ENCODE measurements at places on chromosomes 11 and 22.

- no peak for DNase-seq
These were observed 22.0 kb downstream of the ATG13 start for GRCh38 chr11:46639197-46639839.

DNA sequence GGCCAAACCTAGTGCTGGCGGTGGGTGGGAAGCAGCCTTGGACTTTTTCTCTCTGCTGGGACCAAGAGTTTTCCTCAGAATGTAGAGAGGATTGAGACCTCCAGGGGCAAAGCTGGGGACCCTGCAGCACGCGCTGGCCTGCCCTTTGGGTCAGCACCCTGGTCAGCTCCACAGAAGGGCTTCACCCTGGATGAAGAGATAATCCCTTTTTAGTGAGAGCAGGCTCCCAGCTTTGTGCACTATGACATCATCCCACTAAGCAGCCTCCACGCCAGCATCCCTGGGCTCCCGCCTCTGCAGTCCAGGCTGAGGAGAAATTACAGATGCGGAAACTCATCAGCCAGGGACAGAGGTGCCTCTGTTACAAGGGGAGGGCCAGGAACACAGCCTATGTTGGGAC lies 23.5 kb downstream of the DRICH1 start:
- DNase-seq: peak; percentile 26

- DNase-seq: no peak
These were observed 2.6 kb upstream of the LRFN4 start for GRCh38 chr11:66854231-66854661.

GRCh38 chr22:47442821-47443220 lies 680.4 kb downstream of the TBC1D22A start:
- DNase-seq: no peak

GRCh38 chr11:10323793-10324170 lies 18.9 kb downstream of the ADM start:
- peak; percentile 40 for DNase-seq

GRCh38 chr11:123577081-123577598 lies 77.3 kb downstream of the SCN3B start:
- peak; percentile 38 for DNase-seq

- peak; percentile 53 for DNase-seq
These were observed 23.5 kb upstream of the TMEM123 start for GRCh38 chr11:102476069-102476468.

DNA sequence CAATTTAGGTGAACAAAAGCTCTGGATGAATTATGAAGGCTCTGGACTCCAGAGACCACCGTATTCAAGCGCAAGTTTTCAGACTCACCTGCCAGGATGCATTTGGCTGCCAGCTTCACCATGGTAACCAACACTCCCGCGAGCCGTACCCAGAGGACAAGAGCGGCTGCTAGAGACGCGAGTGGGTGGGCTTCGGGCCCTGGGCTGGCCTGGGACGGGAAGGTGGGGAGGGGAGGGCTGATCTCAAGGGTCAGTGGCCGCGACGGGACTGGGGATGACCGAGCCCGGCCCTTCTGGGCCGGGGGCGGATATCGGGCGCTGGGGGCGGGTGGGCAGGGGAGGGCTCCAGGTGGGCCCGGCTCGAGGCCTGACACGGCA lies 344 bp downstream of the IFT27 start:
- no peak for DNase-seq

- no peak for DNase-seq
These were observed 36.1 kb upstream of the GUCY1A2 start for GRCh38 chr11:107054391-107054790.

DNA sequence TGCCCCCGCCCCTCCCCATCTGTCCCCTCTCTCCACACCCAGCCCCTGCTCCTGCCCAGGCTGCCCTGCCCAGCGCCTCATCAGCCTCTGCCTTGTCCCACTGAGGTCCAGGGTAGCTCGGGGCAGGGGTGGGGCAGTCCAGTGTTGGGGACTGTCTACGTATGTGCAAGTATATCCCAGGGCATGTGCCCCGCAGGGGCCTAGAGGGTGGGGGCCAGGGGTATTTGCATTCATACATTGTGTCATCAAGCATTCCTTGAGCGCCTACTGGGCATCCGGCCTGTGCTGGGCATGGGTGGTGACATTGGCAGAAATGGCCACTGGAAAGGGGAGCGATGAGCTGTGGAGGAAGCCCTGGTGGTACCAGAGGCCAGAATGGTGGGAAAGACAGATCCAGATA lies 17.6 kb upstream of the TAB1 start:
- DNase-seq: no peak

GRCh38 chr11:11401960-11402535 lies 49.0 kb upstream of the CSNK2A3 start:
- peak; percentile 34 for DNase-seq

- DNase-seq: no peak
These were observed 14.2 kb upstream of the PIK3C2A start for GRCh38 chr11:17221968-17222367.

GRCh38 chr11:61042961-61043540 lies 59.2 kb upstream of the CD5 start:
- no peak for DNase-seq

- DNase-seq: no peak
These were observed 978 bp downstream of the FLI1 start for GRCh38 chr11:128694618-128695481.

DNA sequence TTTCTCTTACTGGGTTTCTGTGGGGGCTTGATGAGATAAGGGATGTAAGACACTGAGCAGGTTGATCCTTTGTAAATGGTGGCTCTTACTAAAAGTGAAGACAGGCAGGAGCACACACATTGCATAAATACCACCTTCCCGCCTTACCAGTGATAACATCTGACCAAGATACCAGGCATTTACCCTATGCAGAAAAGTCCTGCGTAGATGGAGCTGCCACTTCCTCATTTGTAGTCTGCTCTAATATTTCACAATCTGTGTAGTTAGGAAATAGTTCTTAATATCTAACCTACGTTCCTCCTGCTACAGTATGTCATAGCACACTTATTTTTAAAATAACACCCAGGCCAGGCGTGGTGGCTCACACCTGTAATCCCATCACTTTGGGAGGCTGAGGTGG lies 23.9 kb upstream of the SWAP70 start:
- DNase-seq: no peak

GRCh38 chr11:128513915-128514681 lies 73.3 kb downstream of the ETS1 start:
- DNase-seq: no peak

DNA sequence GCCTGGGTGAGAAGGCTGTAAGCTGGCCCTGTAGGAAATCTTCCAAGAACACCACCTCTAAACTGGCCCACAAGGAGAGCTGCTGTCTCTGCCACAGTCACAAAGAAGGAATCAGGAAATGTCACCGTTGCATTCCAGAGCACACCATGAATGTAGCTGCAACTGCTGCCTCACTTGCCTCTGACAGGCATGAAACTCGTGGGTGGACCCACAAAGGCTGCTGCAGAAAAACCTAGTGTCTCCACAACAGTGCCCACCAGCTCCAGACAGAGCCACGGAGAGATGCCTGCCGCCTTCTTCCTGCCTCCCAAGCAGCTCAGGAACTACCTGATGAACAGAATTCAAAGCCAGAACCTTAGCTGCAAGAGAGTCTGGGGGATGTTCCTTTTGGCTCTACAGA lies 10.5 kb downstream of the DNAJB13 start:
- DNase-seq: peak; percentile 36

GRCh38 chr11:8268530-8269400 lies 5.1 kb upstream of the LMO1 start:
- DNase-seq: no peak

DNA sequence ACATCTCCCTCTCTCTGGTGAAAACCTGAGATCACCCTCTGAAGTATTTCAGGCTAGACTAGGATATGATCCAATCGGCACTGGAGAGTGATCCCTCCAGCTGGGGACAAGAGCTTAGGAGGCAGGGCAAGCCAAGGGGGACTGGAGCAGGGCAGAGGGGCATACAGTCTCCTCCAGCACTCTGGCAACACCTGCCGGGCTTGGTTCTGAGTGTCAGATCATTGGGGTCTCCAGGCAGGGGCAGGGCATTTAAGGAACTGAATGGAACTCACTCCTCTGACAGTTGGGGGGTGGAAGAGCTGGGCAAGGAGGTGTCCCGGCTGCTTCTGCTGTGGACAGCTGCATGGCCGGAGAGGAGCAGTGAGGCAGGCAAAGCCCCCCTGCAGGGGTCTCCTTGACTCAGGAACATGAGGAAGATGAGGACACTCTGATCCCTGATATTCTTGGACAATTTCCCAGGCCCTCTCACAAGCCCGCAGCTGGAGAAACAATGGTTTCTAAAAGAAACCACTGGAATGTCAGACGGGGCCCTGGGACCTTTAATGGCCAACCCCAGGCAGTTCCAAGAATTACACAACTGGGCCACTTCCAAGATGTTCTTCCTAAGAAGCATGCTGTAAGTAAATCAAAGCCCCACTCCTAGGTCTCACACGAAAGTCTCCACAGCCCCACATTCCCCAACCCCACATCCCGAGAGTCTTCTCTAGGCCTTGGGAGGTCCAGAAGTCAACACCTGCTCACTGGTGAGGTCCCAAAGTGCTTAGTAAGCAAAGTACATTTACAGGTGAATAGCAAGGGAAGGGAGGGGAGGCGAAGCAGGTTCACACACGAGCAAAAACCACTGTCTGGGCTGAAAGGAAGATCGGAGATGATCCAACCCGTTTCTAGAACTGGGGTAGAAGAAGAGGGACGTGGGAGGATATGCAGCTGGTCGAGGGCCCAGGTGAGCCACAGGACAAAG lies 1.2 kb upstream of the CCDC86 start:
- peak; percentile 86 for DNase-seq

DNA sequence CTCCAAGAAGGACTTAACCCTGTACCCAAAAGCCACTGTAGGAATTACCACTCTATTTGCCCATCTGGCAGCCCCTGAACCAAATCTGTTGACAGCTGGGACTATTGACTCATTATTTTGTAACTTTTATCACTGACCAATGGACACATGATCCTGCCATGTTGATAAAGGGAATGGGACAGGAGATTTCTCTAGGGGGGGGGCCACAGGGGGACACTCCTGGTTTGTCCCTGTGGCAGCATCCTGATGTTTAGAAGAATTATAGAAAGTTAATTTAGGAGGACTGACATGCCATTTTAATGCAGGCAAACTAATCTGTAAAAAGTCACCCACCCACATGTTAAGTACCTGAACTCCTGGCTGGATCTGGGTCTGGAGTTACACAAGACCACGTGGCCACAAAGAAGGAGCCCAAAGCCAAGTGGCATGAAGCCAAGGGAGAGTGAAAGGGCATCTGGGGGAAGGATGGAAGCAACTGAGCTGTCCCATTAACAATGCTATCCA lies 558.1 kb downstream of the ETS1 start:
- no peak for DNase-seq

GRCh38 chr11:2827256-2827655 lies 58.3 kb downstream of the CDKN1C start:
- peak; percentile 30 for DNase-seq

DNA sequence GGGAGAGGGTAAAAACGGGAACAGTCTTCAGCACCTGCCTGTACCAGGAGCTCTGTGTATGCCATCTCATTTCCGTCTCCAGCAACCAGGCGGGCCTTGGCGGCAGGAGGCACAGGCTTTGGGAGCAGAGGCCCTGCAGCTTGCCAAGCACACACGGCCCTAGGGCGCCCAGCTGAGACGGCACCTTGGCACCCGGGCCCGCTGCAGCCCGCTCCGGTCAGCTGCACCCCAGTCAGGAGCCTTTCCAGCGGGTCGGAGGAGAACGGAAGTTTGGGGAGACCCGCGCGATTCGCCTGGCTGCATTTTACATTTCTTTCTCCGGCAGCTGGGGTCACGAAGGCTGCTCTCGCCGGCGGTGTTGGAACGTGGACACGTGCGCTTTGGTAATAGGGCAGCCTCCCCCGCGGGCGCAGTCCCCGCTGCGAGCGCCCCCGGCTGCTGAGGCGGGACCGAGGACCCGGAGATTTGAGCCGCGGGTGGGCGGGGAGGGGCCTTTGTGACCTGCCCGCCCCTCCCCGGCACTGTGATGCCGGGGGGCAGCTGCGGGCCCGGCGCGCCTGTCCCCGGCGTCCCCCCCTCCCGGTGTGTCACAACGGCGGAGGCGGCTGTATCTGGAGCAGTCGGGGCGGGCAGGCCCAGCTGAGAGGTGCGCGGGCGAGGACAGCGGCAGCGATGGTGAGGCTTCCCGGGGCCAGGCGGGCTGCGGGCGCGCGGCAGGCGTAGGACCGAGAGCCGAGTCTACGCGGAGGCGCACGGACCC lies at the start of gene TUBA8:
Gene TUBA8, plus strand, starts transcription at position 616 of the 760 bp plus-strand sequence. Its CDS starts 57 bp downstream, at position 673.
- DNase-seq: peak; percentile 21

DNA sequence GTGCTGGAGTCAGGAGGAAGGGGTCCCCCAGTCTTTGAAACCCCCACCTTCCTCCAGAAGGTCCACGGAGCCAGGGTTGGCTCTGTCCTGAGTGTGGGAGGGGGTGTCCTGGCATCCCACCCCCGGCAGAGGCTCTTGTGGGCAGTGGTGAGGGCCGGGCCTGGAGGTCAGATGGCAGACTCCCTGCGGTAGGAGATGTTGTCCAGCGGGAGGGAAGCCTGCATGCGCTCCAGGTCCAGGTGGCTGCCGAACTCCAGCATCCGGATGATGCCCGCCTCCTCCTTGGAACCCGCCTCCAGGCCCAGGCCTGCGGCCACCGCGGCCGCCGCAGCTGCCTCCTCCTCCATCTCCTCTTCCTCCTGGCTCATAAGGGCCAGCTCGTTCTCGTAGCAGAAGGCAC lies 28.4 kb downstream of the KCNJ4 start:
- no peak for DNase-seq

- DNase-seq: no peak
These were observed 573.4 kb upstream of the RAG2 start for GRCh38 chr11:37171451-37171850.

DNA sequence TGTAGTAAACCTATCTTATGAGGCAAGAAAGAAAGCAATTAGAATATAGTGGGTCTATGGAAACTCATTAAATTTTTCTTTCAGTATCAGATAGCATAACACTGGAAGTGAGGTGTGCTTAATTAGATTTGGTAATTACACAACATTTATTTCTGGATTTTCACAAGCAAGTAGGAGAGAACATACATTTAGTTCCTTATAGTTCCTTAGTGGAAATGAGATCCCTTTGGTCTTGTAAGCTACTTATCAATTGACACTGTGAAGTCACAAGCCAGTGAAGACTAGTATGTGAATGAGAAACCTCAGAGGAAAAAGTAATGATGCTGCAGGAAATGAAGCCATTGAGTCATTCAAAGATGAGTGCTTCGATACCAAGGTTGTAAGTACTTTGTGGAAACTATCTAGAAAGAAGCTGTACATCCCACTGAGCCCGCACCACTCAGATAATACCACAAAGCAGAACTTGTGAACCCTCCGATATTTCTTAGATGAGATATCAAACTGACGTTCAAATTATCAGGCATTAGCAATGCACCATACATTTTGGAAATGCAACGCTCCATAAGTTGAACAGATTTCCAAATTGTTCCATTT lies 53.5 kb downstream of the ENTHD1 start:
- no peak for DNase-seq

GRCh38 chr22:44219101-44219870 lies 38.6 kb downstream of the PARVG start:
- no peak for DNase-seq

- peak; percentile 65 for DNase-seq
These were observed 3.7 kb downstream of the CATSPER1 start for GRCh38 chr11:66022401-66023185.

- DNase-seq: no peak
These were observed 5.5 kb downstream of the RFPL2 start for GRCh38 chr22:32199341-32199740.

Measured in mesenchymal stem cell (in vitro differentiated cells and primary cell).